H9 (cell line): ENCODE measurements at places on chromosomes 12 and 14. TPM values are rescaled to one million over a fixed set of nuclear protein-coding genes. Genes with fewer than 3 reads are reported as not detected.

GRCh38 chr14:68945190-68945584 is 33.9 kb downstream of the ACTN1 start:
- no peaks in the 10 kb centered on the region for H3K27me3 ChIP-seq
- H3K4me3 ChIP-seq: no peak overlapping the region
- H3K4me1 ChIP-seq: peaks cover 17% of the 10 kb centered on the region; the same call in 1 of the 2 replicates
- no peaks in the 10 kb centered on the region; the same call in 2 of the 3 replicates for H3K36me3 ChIP-seq

GRCh38 chr12:102417055-102417454 is 63.3 kb downstream of the IGF1 start:
- no peak overlapping the region for H3K4me3 ChIP-seq
- H3K27me3 ChIP-seq: no peaks in the 10 kb centered on the region
- no peaks in the 10 kb centered on the region for H3K36me3 ChIP-seq

DNA sequence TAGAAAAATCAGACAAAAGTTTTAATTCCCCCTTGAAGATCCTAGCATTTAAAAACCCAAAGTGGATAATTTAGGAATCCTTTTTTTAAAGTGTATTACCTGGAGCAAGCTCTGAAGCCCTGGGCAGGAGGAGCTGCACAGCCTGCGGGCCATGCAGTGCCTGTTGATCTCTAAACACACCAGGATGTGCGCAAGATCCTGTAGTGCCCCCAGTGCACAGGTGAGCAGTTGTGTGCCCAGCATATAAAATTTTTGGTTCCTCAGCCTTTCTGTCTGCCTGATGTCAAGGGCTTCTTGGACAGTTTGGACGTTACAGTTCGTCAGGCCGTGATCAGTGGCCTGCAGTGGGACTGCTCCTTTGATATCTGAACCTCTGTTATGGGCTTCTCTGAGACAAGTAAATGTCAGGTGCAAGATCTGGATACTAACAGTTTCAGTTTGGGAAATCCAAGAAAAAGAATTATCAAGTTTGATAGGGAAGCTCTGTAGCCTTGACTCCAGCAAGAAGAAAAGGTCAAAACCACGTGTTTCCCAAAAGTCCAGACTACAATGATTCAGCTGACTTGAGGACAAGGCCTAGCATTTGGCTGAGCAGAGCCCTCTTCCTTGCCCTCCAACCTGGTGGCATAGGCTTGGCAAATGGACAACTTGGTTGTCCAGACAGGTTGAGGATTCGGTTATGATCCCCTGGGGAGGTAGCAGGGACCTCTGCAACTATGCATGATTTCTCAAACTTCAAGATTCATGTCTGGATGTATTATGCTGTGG is 1.0 kb downstream of the ATXN7L3B start:
- DNase-seq: no peak

DNA sequence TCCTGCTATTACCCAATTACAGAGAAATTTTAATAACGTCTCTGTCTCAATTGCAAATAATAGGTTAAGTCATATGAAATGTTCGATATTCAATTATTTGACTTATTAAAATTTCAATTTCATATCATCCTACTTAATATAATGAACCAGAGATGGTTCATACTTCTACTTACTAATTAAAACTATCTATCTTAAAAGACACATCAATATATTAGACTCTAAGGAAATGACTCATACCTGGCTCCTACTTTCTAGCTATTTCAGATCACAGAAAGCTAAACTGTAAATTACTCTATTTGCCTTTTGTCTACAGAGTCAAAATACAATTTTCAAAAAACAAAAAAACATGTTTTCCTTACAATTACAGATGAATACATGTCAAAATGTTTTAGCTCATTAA is 99.6 kb downstream of the CAPZA3 start:
- DNase-seq: no peak
- H3K27ac ChIP-seq: no peak overlapping the region
- H3K4me3 ChIP-seq: no peak overlapping the region
- H3K27me3 ChIP-seq: no peaks in the 10 kb centered on the region
- H3K36me3 ChIP-seq: peaks cover 14% of the 10 kb centered on the region; the same call in 2 of the 3 replicates
- no peaks in the 10 kb centered on the region for H3K4me1 ChIP-seq

DNA sequence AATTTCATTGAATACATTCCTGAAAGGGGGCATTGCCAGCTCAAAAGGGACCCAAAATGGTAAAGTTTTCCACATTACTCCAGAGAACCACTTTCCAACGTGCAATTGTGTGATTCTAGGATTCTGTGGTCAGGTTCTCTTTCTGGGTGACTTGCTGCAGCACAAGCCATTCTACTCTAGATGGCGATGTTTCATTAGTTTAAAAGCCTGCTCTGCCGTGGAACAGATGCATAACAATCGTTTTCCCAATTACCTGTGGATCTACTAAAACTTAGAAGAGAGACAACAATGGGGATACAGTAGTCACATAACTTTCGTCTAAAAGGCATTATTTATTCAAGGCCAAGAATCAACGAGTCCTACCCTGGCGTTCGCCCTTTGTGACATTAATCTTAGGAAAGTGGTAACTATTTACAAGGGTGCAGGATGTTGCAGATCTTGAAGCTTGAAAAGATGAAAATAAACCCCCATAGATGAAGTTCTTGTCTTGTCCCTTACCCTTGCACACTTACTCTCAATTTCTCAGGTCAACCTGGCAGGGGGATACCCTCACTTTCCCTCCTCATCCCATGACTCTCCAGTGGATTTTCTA is 400.9 kb downstream of the SNAPC1 start:
- DNase-seq: peak; percentile 35
- H3K27ac ChIP-seq: no peak overlapping the region
- no peaks in the 10 kb centered on the region for H3K4me1 ChIP-seq
- H3K36me3 ChIP-seq: no peaks in the 10 kb centered on the region
- H3K4me3 ChIP-seq: no peak overlapping the region

DNA sequence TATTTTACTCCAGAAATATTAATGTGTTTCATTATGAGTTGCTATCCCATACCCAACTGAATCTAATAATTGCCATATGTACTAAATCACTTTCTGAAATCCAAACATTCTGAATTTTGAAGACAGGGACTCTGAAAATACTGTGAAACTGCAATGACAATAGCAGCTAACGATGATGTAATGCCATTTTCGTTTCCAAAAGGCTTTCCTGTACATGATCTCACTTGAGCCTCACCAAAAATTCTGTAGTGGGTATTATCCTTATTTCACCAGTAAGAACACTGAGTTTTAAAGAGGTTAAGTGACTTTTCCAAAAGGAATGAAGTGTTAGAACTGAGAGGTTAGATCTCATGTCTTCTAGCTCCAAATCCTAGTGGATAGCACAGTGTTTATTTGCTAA is 133.3 kb downstream of the FLRT2 start:
- H3K27ac ChIP-seq: no peak overlapping the region
- H3K4me3 ChIP-seq: no peak overlapping the region
- no peaks in the 10 kb centered on the region for H3K4me1 ChIP-seq
- no peaks in the 10 kb centered on the region for H3K27me3 ChIP-seq

DNA sequence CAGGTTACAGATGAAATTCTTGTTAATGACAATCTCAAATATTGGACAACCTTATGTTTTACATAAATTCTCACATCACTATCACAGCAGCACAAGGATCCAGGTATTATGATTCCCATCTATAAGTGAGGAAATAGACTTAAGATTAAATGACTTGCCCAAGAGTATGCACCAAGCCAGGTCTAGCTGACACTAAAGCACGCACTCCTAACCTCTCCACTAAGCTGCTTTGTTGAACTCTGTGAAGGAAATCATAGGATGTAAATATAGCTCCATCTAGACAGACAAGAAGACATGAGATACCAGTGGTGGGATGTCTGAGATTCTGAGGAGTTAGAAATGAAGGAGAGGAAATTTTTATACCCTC is 87.9 kb downstream of the PHLDA1 start:
- no peaks in the 10 kb centered on the region for H3K27me3 ChIP-seq
- peaks cover 7% of the 10 kb centered on the region; the same call in 1 of the 2 replicates for H3K4me1 ChIP-seq
- no peak for DNase-seq
- no peak overlapping the region for H3K4me3 ChIP-seq
- peak overlapping the region; percentile 97 for H3K27ac ChIP-seq

- H3K27ac ChIP-seq: no peak overlapping the region
- H3K36me3 ChIP-seq: no peaks in the 10 kb centered on the region
- H3K27me3 ChIP-seq: no peaks in the 10 kb centered on the region
- no peak for DNase-seq
- no peak overlapping the region for H3K4me3 ChIP-seq
- peaks cover 4% of the 10 kb centered on the region; the same call in 1 of the 2 replicates for H3K4me1 ChIP-seq
Measured at GRCh38 chr12:121026274-121027045, 10.2 kb upstream of the C12orf43 start.

DNA sequence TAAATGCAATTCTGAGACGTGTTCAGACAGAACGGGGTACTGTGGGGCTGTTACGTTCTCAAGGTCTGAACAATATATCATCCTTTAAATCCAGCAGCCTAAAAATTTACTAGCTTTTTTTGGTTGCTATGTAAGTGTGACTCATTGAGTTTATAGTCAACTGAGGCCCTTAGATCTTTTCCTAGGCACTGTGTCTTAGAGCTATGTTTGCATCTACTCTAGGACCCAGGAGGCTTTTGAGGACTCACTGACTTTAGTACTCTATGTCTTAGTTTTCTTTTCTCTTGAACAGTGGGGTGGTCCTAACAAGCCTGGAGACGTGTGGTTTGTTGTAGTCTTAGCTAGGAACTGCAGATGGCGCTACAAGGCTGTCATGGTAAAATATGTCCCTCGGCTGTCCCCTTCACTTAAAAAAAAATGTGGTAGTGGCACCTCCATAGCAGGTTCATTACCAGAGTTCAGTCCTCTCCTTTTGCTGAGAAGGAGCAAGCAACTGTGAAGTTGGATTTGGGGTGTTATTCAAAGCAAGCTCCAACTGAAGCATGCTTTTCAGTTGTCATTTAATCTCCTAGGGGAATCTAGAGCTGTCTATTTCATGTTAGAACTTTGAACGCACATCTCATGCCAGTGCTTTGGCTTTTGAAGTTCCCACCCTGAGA is 8.7 kb upstream of the SPATS2 start:
- H3K4me1 ChIP-seq: no peaks in the 10 kb centered on the region
- H3K27ac ChIP-seq: no peak overlapping the region
- no peaks in the 10 kb centered on the region for H3K27me3 ChIP-seq
- DNase-seq: peak; percentile 83

- no peak overlapping the region for H3K4me3 ChIP-seq
- no peaks in the 10 kb centered on the region for H3K4me1 ChIP-seq
- no peaks in the 10 kb centered on the region for H3K27me3 ChIP-seq
- DNase-seq: no peak
Measured at GRCh38 chr14:93932642-93933041, 5.5 kb downstream of the FAM181A start.

- no peaks in the 10 kb centered on the region for H3K27me3 ChIP-seq
- H3K27ac ChIP-seq: no peak overlapping the region
Measured at GRCh38 chr14:28515571-28515970, 251.0 kb upstream of the FOXG1 start.

- H3K4me1 ChIP-seq: no peaks in the 10 kb centered on the region
- no peak overlapping the region for H3K4me3 ChIP-seq
- H3K27me3 ChIP-seq: no peaks in the 10 kb centered on the region
- no peak overlapping the region for H3K27ac ChIP-seq
Measured at GRCh38 chr12:105590571-105590970, 260.1 kb downstream of the C12orf75 start.

GRCh38 chr12:108815875-108816594 is 41.3 kb downstream of the SSH1 start:
- DNase-seq: no peak
- no peaks in the 10 kb centered on the region for H3K4me1 ChIP-seq
- no peaks in the 10 kb centered on the region for H3K27me3 ChIP-seq
- peaks cover 3% of the 10 kb centered on the region for H3K36me3 ChIP-seq
- no peak overlapping the region for H3K27ac ChIP-seq
- H3K4me3 ChIP-seq: no peak overlapping the region

GRCh38 chr12:55789893-55790292 is 27.6 kb downstream of the SARNP start:
- H3K27me3 ChIP-seq: no peaks in the 10 kb centered on the region
- no peak overlapping the region for H3K4me3 ChIP-seq
- H3K4me1 ChIP-seq: no peaks in the 10 kb centered on the region
- H3K36me3 ChIP-seq: peaks cover 41% of the 10 kb centered on the region
- H3K27ac ChIP-seq: no peak overlapping the region

DNA sequence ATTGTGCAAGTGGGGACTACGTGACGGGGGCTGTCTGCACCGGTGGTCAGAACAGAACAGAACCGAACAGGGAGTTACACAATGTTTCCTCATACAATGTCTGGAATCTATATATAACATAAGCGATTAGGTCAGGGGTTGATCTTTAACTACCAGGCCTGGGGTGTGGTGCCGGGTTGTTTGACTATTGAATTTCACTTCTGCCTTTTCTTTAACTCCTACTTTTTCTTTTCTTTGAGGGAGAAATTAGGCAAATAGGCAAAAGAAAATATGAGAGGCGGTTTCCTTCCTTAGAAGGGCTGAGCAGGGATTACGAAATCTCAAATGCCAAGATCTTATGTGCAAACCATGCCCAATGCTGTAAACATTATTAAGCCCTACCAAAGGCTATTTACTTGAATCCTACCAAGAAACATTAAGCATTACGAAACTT is 140.3 kb downstream of the SLC38A6 start:
- no peak overlapping the region for H3K4me3 ChIP-seq
- H3K36me3 ChIP-seq: peaks cover 24% of the 10 kb centered on the region
- H3K27me3 ChIP-seq: no peaks in the 10 kb centered on the region
- H3K27ac ChIP-seq: no peak overlapping the region

GRCh38 chr14:93146119-93146518 is 30.4 kb upstream of the ITPK1 start:
- no peaks in the 10 kb centered on the region for H3K36me3 ChIP-seq
- H3K4me3 ChIP-seq: no peak overlapping the region
- no peak overlapping the region for H3K27ac ChIP-seq
- no peaks in the 10 kb centered on the region for H3K27me3 ChIP-seq
- DNase-seq: no peak
- H3K4me1 ChIP-seq: no peaks in the 10 kb centered on the region; the same call in 1 of the 2 replicates

Gene RPGRIP1
- total RNA-seq: 0.07 and 0.59 TPM in 2 replicates

Gene CPM
- 0.53 and 1.2 TPM in 2 replicates for total RNA-seq

Gene PROX2
- total RNA-seq: not detected in 2 replicates

Gene FSCB
- total RNA-seq: not detected in 2 replicates

Gene PRH2
- total RNA-seq: not detected in 2 replicates

Gene IRF2BPL
- total RNA-seq: 59.0 and 60.1 TPM in 2 replicates

Gene KRT74
- total RNA-seq: not detected in 2 replicates

Gene KLHL28
- 8.6 and 10.2 TPM in 2 replicates for total RNA-seq

Gene PNP
- total RNA-seq: 83.9 and 87.5 TPM in 2 replicates

Gene HCAR2
- total RNA-seq: not detected in 2 replicates

Gene PPP4R4
- 3.9 and 5.1 TPM in 2 replicates for total RNA-seq
